ENCODE measurements at places on chromosomes 7 and 10.
A peak's percentile ranks its signal among the peaks of the same experiment; 100 is the strongest.

GRCh38 chr10:53469383-53469782, 696.8 kb upstream of the MBL2 start:
- DNase-seq, result no peak

GRCh38 chr10:103493362-103493915, at the start of gene NEURL1:
Gene NEURL1 (plus strand): TSS chr10:103493705. CDS start chr10:103494388, 683 bp downstream.
- no peak for DNase-seq

DNA sequence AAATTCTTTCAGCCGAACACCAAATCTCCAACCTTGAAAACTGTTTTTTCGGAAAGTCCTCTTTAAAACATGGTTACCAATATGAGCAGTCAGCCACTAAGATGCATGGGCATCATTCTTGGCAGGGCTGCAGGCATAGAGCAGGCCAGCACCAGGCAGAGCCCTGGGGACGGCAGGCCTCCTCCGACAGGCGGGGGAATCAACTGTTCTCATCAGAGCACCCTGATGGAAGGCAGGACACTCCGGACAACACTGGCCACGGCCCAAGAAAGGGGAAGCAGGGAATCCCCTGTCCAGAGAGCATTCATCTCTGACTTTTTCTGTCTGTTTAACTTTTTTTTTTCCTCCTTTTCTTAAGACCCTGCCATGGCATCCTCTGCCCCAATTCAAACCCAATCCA, 1.4 kb upstream of the NOS3 start:
- no peak for DNase-seq

GRCh38 chr7:121076350-121077164, 88.0 kb downstream of the CPED1 start:
- no peak for DNase-seq

DNA sequence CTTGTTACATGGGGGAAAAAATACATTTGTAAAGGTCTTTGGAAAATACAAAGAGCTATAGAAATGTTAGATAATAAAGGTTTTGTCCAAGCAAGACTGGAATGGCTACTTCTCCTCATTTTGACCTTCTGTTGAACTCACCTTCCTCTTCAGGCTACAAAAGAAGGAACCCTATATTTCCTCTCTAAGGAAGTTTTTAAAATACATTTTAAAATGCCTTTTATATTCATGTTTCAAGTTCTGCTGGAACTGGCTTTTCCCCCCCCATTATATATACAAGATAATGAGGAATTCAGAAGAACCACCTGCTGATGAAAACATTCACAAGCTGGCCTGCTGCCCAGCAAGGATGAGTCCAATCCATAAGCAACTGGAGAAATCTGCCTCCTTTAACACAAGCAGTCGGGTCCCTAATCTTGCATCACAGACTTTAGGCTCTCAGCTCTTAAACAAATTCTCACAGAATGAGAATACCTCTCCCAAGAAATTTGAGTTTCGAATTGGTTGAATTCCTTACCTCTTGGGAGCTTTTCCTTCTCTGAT, 44.6 kb downstream of the MTERF1 start:
- no peak for DNase-seq

- no peak for DNase-seq
These were observed 60.4 kb upstream of the FAM20C start for GRCh38 chr7:131781-132482.

DNA sequence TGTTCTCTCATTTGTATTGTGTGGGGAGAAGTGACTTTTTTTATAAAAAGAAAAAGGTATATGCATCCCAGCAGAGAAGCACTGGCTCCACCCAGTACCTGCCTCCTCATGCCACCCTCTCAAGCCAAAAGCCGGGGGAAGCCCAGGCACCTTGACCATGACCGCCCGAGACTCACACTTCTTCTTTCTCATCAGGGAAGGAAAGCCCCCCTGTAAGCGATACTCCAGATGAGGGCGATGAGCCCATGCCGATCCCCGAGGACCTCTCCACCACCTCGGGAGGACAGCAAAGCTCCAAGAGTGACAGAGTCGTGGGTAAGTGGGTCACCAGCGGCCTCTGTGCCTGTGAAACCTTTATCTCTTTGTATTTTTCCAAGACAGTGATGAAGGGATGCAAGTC, 22.9 kb downstream of the IKZF1 start:
- DNase-seq, result no peak

- DNase-seq, result no peak
These were observed 163.3 kb downstream of the RPS24 start for GRCh38 chr10:78196964-78197363.

DNA sequence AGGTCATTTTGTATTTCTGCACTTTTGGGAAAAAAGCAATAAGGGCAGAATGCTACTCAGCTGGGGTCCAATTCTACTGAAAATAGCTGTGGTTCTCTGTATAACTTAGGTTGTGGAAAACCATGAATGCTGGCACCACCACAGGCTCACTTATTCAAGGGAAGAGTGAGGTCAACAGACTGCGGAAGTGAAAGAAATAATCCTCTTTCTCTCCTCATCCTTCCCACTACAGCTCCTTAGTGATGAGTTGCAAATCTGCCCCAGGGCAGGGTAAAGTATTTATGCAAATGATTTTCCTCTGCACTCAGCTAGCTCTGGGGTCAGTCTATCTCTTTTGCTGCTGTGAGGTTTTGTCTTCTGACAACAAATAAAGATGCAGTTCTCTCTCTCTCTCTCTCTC, 74.1 kb upstream of the PTPRZ1 start:
- DNase-seq, result no peak

GRCh38 chr10:29130190-29130673, 158.6 kb upstream of the LYZL1 start:
- no peak for DNase-seq

DNA sequence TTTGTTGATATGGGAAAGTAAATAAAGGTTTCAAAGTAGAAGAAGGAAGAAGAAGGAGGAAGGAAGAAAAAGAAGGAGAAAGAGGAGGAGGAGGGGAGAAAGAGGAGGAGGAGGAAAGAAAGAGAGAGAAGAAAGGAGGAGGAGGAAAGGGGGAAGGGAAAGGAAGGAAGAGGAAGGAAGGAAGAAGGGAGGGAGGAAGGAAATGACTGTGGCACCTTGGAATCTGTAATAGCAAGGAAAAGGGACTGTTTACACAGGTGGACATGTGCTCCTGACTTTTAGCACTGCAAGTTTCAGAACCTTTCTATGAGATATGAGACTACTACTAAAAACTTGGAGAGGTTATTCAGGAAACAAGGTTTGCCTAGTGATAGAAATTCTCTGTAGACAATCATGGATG, 153.2 kb downstream of the BTAF1 start:
- no peak for DNase-seq

- no peak for DNase-seq
These were observed 481.7 kb downstream of the PHTF2 start for GRCh38 chr7:78280276-78280675.

DNA sequence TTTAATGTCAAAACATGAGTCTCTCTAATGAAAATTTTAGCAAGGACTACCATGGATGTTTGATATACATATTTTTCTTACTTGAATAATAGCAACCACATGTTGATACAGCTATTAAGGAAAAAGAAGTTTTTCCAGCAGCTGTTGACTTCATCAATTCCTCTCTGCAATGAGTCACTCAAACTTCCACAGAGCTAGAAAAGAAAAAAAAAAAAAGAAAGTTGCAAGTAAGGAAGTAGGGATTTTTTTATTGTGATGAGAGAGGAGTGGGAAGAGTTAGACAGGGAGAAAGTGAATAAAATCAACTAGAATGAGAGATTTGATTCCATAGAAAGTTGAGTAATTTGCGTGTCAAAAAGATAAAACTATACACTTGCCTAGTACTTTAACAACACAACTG, 46.2 kb downstream of the CAV1 start:
- DNase-seq, result no peak

GRCh38 chr10:124198871-124199270, 105.5 kb upstream of the CHST15 start:
- no peak for DNase-seq

- DNase-seq, result peak; percentile 60
These were observed 62.1 kb downstream of the PTEN start for GRCh38 chr10:87925570-87925969.

DNA sequence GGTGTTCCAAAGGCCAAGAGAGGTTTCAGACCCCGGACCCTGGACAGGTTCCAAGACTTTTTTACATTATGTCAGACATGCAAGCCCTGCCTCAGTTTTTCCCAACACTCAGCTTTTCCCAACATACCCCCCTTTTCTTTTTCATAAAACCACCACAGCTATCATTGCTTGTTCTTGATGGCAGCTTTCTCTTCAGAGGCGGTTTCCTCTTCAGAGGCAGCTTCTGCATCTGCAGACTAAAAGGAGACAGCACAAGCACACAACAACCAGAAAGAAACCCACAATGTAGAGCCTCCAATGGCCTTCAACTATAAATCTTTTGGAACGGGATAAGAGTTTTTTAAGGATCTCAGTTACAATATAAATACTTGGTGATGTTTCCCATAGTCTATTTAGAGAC, 19.3 kb downstream of the GIMAP6 start:
- no peak for DNase-seq

- DNase-seq, result no peak
These were observed 2.2 kb upstream of the CDCA7L start for GRCh38 chr7:21947946-21948345.

DNA sequence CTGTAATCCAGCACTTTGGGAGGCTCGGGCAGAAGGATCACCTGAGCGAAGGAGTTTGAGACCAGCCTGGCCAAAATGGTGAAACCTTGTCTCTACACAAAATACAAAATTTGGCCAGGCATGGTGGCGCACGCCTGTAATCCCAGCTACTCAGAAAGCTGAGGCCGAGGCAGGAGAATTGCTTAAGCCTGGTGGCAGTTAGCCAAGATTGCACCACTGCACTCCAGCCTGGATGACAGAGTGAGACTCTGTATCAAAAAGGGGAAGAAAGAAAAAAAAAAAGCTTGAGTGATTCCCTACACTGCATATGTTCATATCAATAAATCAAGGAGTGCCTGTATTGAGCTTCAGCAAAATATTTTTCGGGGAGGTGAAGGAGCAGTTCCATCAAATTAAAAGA, 45.8 kb upstream of the SRRM3 start:
- no peak for DNase-seq

- DNase-seq, result no peak
These were observed 66.8 kb downstream of the LYZL2 start for GRCh38 chr10:30562787-30563186.

DNA sequence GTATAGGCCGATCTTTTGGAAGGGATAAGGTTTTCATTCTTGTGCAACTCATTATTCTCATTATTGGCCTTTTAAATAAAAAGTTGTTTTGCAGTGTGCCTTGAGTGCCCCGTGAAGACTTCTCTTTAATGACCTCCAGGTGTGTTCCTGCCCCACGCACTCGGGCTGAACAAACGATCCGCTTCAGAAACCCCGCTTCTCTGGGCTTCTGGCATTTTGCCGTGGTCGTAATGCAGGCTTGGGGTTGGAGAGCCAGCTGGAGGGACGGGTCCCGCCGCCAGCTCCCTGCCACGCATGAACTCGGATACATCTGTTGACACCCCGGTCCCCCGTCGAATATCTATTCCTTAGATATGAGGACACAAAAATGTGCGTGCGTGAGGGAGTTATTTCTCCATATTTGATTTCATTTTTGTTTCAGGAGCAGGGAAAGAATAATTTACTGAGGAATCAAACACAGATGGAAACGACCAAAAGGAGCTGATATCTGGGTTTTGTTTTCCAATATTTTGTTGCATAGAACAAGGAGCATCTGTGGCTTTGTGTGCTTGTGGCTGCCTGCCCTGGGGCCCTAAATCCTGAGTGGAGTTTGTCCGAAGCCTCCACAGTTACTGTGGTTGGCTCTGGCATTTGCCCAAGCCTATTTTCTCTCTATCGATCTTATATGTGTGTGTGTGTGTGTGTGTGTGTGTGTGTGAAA, 17.0 kb upstream of the TTYH3 start:
- DNase-seq, result peak; percentile 76

- no peak for DNase-seq
These were observed 30.0 kb upstream of the AUTS2 start for GRCh38 chr7:69568266-69568665.

GRCh38 chr10:131453721-131454634, 142.5 kb upstream of the TCERG1L start:
- no peak for DNase-seq

GRCh38 chr10:118596426-118597124, 1.1 kb upstream of the PRLHR start:
- DNase-seq, result no peak

DNA sequence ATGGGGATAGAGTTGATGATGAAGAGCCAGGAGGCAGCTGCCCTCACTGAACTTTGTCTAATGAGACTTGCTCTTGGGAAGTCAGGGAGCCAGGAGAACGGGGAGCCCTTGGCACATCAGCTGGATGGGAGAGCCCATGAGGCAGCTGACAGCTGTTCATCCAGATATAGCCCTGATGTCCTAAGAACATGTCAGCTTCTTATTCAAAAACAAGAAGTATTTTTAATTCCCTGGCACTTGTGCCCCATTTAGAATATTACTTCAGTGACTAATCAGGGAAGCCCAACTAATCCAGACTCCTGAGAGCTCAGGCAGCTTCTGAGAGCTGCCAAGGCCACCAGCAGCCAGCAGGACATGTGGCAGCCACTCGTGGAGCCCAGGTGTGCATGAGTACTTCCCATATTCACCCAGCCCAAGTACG, 363.4 kb downstream of the GRID1 start:
- DNase-seq, result no peak

DNA sequence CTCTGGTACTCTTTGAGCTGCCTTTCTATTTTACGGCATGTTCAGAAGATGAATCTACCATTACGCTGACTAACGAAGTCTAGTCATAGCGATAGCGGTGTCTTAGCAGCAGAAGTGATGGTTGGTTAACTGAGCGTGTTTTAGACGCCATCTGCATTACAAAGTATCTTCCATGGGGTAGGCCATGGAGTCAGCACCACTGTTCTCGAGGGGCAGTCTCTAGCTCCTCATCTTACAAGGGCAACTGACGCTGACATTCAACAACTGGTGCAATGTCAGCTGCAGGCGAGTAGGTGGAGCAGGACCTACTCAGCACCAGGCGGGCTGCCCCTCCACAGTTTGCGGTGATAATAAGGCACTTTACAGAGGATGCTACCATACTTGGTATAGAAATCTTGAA, 88.7 kb downstream of the ADARB2 start:
- DNase-seq, result no peak

DNA sequence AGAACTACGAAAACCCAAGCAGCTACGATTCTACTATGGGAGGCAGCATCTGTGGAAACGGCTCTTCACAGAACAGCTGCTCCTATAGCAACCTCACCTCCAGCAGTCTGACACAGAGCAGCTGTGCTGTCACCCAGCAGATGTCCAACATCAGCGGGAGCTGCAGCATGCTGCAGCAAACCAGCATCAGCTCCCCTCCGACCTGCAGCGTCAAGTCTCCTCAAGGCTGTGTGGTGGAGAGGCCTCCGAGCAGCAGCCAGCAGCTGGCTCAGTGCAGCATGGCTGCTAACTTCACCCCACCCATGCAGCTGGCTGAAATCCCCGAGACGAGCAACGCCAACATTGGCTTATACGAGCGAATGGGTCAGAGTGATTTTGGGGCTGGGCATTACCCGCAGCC, 81.6 kb upstream of the SAMD8 start:
- no peak for DNase-seq

- peak; percentile 74 for DNase-seq
These were observed 13.6 kb downstream of the MICU1 start for GRCh38 chr10:72612203-72612826.

- DNase-seq, result peak; percentile 39
These were observed 167.3 kb upstream of the KLF14 start for GRCh38 chr7:130901209-130901783.

All from DMS79 (cell line).